Chondrocyte (in vitro differentiated cells): ENCODE measurements at places on chromosomes 6 and 20. TPM values are rescaled to one million over a fixed set of nuclear protein-coding genes. Genes with fewer than 3 reads are reported as not detected.

- no peak overlapping the region for H3K27ac ChIP-seq
- H3K4me3 ChIP-seq: no peak overlapping the region
- DNase-seq: no peak
- no peaks in the 10 kb centered on the region for H3K36me3 ChIP-seq
- H3K27me3 ChIP-seq: no peaks in the 10 kb centered on the region
Measured at GRCh38 chr6:84643778-84644177, 120.6 kb downstream of the TBX18 start.

The MYT1 gene
- total RNA-seq: not detected in 3 replicates

DNA sequence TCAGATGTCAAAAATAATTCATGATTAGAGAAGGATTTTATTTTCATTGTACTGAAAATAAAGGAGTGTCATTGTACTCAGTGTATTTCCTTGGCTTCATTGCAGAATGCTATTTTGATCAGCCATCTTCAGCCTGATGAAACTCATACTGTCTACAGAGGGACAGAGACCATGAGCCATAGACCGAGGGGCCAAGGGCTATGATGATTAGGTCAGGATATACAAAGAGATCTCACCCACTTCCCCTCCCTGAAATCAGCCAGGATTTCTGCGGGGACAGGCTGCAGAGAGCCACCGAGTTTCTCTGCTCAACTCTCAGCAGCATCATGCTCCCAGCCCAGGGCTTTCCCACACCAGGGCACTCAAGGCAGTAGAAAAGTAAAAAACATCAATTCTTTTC is 47.0 kb downstream of the ALDH8A1 start:
- no peak for DNase-seq
- H3K27me3 ChIP-seq: no peaks in the 10 kb centered on the region
- H3K36me3 ChIP-seq: no peaks in the 10 kb centered on the region
- no peak overlapping the region for H3K27ac ChIP-seq

DNA sequence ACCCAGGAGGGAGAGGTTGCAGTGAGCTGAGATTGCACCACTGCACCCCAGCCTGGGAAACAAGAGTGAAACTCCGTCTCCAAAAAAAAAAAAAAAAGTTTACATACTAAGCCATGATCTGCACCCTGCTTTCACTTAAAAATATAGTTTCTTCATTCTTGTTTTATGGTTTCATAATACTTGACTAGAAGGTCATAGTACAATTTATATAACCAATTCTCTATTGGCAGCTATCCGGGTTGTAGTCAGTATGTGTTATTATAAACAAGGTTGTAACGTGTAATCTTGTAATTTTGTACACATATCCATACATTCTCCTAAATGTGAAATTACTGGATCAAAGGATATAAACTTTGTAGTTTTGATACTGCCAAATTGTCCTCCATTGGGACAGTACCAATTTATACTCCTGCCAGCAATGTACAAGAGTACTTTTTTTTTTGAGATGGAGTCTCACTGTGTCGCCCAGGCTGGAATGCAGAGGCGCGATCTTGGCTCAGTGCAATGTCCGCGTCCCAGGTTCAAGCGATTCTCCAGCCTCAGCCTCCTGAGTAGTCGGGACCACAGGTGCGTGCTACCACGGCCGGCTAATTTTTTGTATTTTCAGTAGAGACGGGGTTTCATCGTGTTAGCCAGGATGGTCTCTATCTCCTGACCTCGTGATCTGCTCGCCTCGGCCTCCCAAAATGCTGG is 144.8 kb downstream of the GJA10 start:
- peaks cover 1% of the 10 kb centered on the region for H3K36me3 ChIP-seq
- DNase-seq: no peak
- H3K27me3 ChIP-seq: no peaks in the 10 kb centered on the region

The BHLHE23 gene
- total RNA-seq: not detected in 3 replicates

DNA sequence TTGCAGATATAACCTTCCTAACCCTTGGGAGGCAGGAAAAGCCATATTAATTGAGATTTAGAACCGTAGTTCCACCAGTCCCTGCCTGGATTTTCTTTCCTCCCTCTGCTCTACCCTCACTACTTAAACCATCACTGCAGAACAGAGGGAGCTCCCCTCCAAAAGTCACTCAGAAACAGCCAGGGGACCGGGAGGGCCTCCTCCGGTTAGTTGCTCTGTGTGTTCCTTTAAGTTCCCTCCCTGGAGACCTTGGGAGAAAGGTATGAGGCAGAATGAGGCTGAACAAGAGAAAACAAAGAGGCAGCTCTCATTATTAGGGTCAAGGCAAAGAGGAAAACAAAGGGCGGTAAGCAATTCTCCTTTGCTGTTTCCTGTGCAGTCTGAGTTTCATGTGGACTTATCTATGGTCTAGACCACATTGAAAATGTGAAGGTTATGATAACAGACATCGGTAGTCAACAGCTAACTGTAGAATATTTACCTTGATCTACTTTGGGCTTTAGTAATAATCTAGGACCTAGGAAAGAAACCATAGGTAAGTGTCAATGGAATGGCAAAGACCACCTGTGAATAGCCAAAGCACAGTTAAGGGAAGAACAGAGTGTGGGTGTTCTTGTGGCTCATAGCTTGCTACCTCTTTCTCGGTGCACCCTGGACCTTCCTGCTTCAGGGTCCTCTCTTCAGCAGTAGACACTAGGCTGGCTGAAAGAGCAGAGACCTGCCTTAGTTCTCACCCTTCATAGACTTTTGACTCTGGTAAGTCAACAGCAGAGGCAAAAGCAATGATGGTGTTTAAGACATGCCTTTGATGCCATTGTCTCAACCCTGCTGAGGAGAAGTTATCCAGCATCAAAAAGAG is 250.9 kb upstream of the CITED2 start:
- no peaks in the 10 kb centered on the region for H3K27me3 ChIP-seq
- H3K4me1 ChIP-seq: peaks cover 6% of the 10 kb centered on the region
- DNase-seq: no peak
- peaks cover 1% of the 10 kb centered on the region for H3K36me3 ChIP-seq
- no peak overlapping the region for H3K4me3 ChIP-seq

- no peaks in the 10 kb centered on the region for H3K36me3 ChIP-seq
- peaks cover 10% of the 10 kb centered on the region for H3K27me3 ChIP-seq
- no peak overlapping the region for H3K4me3 ChIP-seq
- no peak for DNase-seq
- H3K27ac ChIP-seq: no peak overlapping the region
Measured at GRCh38 chr20:59242714-59243626, 57.4 kb upstream of the EDN3 start.

The FAM217A gene
- not detected in 3 replicates for total RNA-seq

DNA sequence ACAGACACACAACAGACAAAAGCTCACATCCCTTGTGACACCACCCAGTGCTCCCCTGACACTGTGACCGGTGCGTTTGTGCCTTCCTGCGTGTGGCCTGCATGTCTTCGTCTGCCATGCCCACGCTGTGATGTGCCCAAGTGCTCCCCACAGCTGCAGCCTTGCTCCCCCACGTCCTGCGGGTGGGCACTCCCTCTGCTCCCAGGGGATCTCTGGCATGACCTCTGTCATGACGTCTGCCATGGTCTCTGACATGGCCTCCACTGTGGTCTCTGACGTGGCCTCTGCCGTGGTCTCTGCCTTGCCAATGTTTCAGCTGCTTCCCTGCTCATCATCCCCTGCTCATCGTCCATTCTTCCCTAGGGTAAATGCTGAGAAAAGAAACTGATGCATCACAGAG is 200.9 kb downstream of the DLL1 start:
- no peak overlapping the region for H3K27ac ChIP-seq
- no peaks in the 10 kb centered on the region for H3K36me3 ChIP-seq
- H3K27me3 ChIP-seq: peaks cover 21% of the 10 kb centered on the region
- DNase-seq: peak; percentile 57
- peaks cover 5% of the 10 kb centered on the region for H3K4me1 ChIP-seq

- no peak overlapping the region for H3K27ac ChIP-seq
- H3K4me3 ChIP-seq: no peak overlapping the region
- no peaks in the 10 kb centered on the region for H3K4me1 ChIP-seq
- no peak for DNase-seq
Measured at GRCh38 chr6:118382126-118382525, 166.0 kb upstream of the PLN start.

GRCh38 chr6:99611148-99611547 is 4.5 kb downstream of the PRDM13 start:
- peaks cover 4% of the 10 kb centered on the region for H3K36me3 ChIP-seq
- H3K27me3 ChIP-seq: peaks cover 79% of the 10 kb centered on the region
- no peak overlapping the region for H3K4me3 ChIP-seq
- no peak for DNase-seq

- no peak for DNase-seq
- peaks cover 39% of the 10 kb centered on the region for H3K4me1 ChIP-seq
- H3K36me3 ChIP-seq: peaks cover 21% of the 10 kb centered on the region
- no peaks in the 10 kb centered on the region for H3K27me3 ChIP-seq
- no peak overlapping the region for H3K4me3 ChIP-seq
Measured at GRCh38 chr20:41158082-41158625, 20.8 kb downstream of the PLCG1 start.

DNA sequence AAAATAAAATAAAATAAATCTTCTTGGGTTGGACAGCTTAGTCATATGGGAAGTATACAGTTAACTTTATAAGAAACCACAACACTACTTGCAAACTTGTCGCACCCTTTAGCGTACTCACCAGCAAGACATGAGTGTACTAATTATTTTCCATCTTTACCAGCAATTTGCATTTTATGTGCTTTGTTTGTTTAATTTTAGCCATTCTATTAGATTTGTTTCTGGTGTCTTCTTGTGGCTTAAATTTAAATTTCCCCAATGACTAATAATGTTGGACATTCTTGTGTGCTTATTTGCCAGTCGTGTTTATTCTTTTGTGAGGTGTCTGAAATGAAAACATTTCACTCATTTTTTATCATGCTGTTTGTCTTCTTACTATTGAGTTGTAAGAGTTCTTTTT is 1172.2 kb upstream of the CITED2 start:
- no peak overlapping the region for H3K4me3 ChIP-seq
- no peaks in the 10 kb centered on the region for H3K27me3 ChIP-seq
- DNase-seq: no peak

The CEP57L1 gene
- total RNA-seq: 14.0 to 18.3 TPM (median 16.6 TPM) in 3 replicates

The TGM2 gene
- 7.1 to 22.3 TPM (median 17.7 TPM) in 3 replicates for total RNA-seq

- peaks cover 10% of the 10 kb centered on the region for H3K4me1 ChIP-seq
- no peak for DNase-seq
- no peak overlapping the region for H3K4me3 ChIP-seq
- H3K27me3 ChIP-seq: no peaks in the 10 kb centered on the region
Measured at GRCh38 chr20:13278812-13279570, 57.9 kb downstream of the ISM1 start.

DNA sequence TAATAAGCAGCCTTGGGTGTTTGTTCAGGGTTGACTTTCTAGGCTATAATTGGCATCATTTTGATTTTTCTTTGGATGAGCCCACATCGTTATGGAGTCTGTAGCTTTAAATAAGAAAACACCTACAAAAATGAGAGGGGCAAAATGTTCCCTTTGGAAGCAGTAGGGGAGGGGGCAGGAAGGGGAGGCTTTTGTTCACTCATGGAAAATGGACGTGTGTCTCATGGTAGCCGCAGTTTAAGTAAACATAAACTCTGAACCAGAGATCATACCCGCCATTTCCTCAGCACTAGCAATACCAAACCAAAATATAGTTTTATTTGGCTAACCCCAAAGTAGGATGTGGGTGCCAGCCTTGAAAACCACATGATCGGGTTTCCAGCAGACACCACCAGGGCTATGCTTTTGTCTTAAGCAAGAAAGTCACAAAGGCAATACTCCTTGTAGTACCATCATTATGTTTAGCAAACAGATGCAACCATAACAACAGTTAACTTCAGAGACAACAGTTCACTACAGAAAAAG is 572.5 kb upstream of the JAG1 start:
- no peaks in the 10 kb centered on the region for H3K36me3 ChIP-seq
- peaks cover 22% of the 10 kb centered on the region for H3K4me1 ChIP-seq
- DNase-seq: no peak
- no peaks in the 10 kb centered on the region for H3K27me3 ChIP-seq

The CTSA gene
- 172 to 199 TPM (median 175 TPM) in 3 replicates for total RNA-seq

GRCh38 chr6:170108456-170108855 is 182.4 kb downstream of the DLL1 start:
- H3K27ac ChIP-seq: no peak overlapping the region
- H3K36me3 ChIP-seq: no peaks in the 10 kb centered on the region
- no peak overlapping the region for H3K4me3 ChIP-seq
- peak; percentile 64 for DNase-seq

DNA sequence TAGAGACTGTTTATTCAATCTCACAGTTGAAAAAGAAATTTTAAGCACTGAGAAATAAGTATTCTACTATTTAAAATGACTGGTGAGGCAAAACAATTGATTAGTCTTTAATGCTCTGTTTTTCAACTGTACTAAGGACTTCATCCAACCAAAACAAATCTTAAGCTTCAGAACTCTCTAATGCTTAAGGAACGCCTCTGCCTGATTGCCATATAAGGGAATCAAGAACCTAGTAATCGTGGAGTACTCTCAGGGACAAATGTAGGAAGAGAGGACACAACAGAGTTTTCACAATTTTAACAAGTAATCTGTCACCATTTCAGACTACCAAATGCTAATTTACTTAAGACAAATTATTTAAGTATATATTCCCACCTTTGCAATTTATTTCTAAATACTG is 16.1 kb downstream of the FBXO30 start:
- H3K27ac ChIP-seq: peak overlapping the region; percentile 66
- DNase-seq: no peak
- no peaks in the 10 kb centered on the region for H3K27me3 ChIP-seq
- peaks cover 40% of the 10 kb centered on the region for H3K4me1 ChIP-seq
- peaks cover 11% of the 10 kb centered on the region for H3K36me3 ChIP-seq

The C6orf141 gene
- not detected in 3 replicates for total RNA-seq

- DNase-seq: no peak
- H3K36me3 ChIP-seq: peaks cover 2% of the 10 kb centered on the region
- H3K27ac ChIP-seq: no peak overlapping the region
- peaks cover 60% of the 10 kb centered on the region for H3K4me1 ChIP-seq
- no peak overlapping the region for H3K4me3 ChIP-seq
- no peaks in the 10 kb centered on the region for H3K27me3 ChIP-seq
Measured at GRCh38 chr20:33824852-33825251, 13.7 kb downstream of the CHMP4B start.

DNA sequence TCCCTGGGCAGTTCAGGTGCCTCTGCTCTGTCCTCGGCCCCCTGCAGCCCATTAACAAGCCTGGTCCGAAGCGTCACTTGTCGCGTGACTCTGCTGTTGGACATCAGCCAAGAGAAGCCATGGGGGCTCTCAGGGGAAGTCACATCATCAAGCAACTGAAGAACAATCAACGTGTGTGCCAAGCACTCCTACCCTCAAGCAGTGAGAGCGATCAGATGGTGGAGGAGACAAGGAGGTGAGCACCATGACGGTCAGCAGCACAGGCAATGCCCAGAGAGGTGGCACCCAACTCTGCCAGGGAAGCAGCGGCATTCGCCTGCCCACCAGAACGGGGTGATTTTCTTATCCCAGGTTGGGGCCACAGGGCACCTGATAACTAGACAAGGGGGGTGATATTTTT is 132.7 kb downstream of the AGPAT4 start:
- no peak overlapping the region for H3K4me3 ChIP-seq
- H3K27ac ChIP-seq: peak overlapping the region; percentile 61
- H3K4me1 ChIP-seq: peaks cover 5% of the 10 kb centered on the region
- peaks cover 19% of the 10 kb centered on the region for H3K36me3 ChIP-seq
- DNase-seq: no peak

GRCh38 chr6:166556863-166557322 is 29.6 kb downstream of the RAMACL start:
- H3K4me1 ChIP-seq: peaks cover 78% of the 10 kb centered on the region
- DNase-seq: no peak
- H3K36me3 ChIP-seq: peaks cover 18% of the 10 kb centered on the region
- H3K27me3 ChIP-seq: no peaks in the 10 kb centered on the region
- H3K4me3 ChIP-seq: peak overlapping the region; percentile 39
- H3K27ac ChIP-seq: peak overlapping the region; percentile 96

GRCh38 chr20:46388937-46389336 is 17.5 kb downstream of the ELMO2 start:
- H3K27me3 ChIP-seq: no peaks in the 10 kb centered on the region
- H3K4me1 ChIP-seq: no peaks in the 10 kb centered on the region
- H3K27ac ChIP-seq: no peak overlapping the region
- DNase-seq: no peak
